ENCODE measurements at places on chromosomes 13 and 19.

- no peak for DNase-seq
Observed at GRCh38 chr19:2426611-2427428, 566 bp downstream of the TIMM13 start.

DNA sequence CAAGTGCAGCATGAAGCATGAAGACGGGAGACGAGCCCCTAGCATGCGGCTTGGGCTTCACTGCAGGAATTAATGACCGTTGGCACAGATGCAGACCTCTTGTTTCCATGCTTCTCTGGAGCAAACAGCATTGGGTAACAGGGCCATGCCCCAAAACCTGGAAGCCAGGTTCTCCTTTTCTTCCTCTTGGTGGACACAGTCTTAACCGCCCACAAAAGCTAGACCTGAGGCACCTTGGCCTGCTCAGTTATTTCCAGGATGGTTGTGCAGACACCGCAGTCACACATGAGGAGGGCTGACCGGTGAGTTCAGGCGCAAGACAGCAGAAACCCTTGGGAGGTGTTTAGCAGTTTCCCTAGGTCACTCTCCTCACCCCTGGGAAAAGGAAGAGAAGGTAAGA is 133.9 kb upstream of the GJB6 start:
- no peak for DNase-seq

GRCh38 chr13:110431425-110432294 is 124.6 kb downstream of the COL4A2 start:
- no peak for DNase-seq

- DNase-seq, result no peak
Observed at GRCh38 chr13:111251646-111252445, 68.6 kb upstream of the TEX29 start.

GRCh38 chr19:3983936-3984583 is 1.2 kb downstream of the EEF2 start:
- no peak for DNase-seq

- no peak for DNase-seq
Observed at GRCh38 chr13:41678848-41679247, 221.5 kb downstream of the RGCC start.

GRCh38 chr13:35648201-35648600 is 171.7 kb upstream of the MAB21L1 start:
- no peak for DNase-seq

DNA sequence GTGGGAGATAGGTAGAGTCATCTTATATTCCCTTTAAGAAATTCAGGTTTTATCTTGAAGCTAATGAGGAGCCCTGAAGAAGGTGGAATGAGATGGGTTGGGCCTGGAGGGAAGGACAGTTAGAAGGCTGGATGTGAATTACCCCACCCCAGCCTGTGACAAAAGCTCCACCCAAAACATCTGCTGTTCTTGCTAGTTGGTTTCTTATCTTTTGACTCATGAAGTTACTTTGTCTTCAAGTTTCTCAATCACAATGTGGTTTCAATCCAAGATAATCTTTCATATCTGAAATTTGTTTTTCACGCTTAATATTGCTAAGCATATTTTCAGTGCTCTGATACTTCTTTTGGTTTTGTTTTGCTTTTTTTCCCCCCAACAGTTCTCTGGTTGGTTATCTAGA is 38.3 kb upstream of the HMGB1 start:
- DNase-seq, result no peak

DNA sequence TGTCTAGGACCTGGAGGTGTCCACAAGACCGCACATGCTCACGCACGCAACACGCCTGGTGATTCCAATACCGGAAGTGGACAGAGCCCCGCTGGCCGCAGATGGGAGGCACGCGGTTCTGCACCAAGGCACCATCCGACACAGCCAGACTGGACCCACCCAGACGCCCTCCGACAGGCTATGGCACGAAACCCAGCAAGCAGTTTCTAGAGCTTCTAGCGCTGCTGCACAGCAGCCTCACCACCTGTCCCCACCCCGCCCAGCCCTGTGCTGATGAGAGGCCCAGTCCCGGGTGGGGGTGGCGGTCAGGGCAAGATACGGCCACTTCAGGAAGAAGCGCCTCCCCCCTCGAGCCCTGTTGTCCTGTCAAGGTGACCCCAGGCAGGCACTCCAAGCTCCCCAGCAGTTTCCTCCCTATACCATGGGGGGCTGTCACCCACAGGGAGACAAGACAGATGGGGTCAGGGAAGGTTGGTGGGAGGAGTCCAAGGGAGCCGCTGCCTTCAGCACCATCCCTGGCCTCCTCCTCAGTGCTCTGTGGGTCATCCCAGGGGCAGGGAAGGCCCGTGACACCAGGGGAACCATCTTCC is 11.3 kb downstream of the LSM4 start:
- DNase-seq, result no peak

GRCh38 chr13:36329361-36329760 is 16.8 kb downstream of the SPART start:
- DNase-seq, result no peak

DNA sequence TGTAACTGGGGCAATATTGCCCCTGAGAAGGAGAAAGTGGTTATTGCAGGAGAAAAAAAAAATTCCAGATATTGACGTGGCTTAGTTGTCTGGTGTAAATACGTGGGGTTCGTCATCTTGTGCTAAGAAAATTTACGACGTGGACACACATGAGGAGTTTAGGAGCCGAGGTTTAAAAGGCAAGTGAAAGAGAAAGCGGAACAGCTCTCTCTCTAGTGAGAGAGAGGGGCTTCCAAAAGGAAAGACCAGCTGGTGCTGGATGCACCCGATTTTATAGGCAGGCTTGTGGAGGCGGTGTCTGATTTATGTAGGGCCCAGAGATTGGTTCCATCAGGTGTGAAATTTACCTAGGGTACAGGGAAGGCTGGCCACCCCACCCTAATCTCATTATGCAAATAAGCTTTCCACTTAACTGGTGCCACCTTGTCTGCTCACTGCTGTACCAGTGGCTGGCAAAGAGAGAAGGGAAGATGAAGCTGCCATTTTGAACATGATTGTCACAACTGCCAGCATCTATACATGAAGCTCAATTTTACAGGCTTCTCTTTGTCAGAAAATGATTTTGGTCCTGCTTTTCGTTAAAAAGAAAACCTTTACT is 845.1 kb downstream of the DACH1 start:
- no peak for DNase-seq

DNA sequence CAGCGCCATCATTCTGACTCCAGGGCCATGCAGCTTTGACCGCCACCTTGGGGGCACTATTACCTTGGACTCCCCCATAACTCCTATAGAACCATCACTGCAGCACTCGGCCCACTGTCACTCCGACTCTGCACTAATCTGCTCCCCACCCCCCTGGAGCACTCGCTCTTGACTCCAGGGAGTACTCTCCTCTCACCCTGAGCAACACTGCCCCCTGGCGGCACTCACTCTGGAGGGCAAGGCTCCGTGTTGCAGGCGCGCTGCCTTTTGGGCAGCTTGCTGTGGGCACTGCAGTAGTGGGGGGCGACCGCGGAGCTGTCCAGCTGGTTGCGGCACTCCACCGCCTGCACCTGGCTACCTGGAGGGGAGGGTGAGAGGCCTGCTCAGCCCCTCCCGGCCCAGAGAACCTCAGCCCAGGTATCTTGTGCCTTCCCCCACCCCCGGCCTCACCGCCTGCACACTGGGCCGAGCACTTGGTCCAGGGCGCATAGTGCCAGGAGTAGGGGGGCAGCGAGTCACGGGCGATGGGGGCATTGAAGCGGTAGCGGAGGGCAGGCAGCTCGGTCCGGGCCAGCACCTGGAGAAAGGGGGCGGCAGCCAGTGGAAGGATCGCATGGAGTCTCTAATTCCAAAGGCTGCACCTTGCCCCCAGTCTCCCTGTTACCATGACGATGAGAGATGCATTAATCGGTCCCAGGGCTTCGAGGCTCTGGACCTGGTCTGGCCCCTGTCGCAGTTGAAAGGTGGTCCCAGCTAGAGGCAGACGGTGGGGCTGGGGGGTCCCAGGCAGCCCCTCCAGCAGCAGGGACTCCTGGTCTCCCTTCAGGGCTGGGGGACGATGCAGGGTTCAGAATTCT is 8.9 kb upstream of the MYO1F start:
- no peak for DNase-seq

GRCh38 chr19:51111606-51112005 is 3.4 kb upstream of the CTU1 start:
- no peak for DNase-seq

- no peak for DNase-seq
Observed at GRCh38 chr19:58366585-58367430, 4.3 kb upstream of the ZNF497 start.

- no peak for DNase-seq
Observed at GRCh38 chr13:48776401-48776800, 122.7 kb downstream of the CYSLTR2 start.

DNA sequence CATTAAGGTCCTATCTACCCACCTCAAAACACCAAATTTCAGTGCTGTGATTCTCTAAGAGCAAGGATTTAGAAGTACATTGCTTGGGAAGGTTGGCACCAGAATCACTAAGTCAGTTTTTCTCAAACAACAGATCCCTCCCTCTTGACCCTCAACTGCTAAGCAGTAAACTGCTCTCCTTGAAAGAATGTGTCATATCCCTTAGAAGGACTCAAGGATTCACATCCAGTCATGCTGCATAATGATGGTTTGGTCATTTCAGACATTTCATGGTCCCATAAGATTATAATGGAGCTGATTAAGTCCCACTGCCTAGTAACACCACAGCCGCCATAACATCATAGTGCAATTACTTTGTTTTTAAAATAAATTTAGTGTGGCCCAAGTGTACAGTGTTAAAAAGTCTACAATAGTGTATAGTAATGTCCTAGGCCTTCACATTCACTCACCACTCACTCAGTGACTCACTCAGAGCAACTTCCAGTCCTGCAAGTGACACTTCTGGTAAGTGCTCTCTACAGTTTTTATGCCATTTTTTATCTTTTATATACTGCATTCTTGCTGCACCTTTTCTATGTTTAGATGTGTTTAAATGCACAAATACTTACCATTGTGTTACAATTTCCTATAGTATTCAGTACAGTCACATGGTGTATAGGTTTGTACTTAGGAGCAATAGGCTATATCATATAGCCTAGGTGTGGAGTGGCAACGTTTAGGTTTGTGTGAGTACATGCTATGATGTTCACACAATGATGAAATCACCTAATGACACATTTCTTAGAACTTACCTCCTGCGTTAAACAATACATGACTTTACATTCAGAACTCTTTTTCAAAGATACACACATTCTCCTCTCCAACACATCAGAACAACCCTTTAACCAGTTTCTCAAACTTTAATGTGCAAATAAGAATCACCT is 15.7 kb upstream of the CCDC169 start:
- no peak for DNase-seq

DNA sequence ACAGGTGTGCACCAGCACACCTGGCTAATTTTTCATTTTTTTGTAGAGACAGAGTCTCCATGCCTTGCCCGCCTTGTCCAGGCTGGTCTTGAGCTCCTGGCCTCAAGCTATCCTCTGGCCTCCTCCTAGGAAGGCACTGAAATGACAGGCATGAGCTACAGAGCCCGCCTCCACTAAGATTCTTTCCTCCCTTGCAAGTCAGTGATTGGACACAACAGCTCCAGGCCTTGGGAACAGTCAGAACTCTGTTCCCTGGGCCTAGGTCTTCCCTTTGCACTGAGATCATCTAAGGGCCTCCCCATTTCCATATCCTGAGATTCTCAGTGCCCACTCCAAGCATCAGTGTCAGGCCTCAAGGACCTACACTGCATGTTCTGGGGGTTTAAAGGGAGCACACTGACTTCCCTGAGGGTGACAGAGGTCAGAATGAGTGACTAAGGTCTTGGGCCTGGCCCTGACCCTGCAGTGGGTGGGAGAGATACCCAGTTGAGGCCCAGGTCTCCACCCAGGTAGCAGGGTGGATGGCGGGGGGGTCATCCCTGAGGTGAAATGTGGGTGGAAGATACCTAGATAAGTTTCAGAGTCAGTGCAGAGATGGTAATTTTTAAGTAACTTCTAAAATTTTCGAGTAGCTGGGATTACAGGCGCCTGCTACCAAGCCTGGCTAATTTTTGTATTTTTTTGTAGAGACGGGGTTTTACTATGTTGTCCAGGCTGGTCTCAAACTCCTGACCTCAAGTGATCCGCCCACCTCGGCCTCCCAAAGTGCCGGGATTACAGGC is 17.3 kb upstream of the ERCC1 start:
- no peak for DNase-seq

- DNase-seq, result no peak
Observed at GRCh38 chr13:103210348-103210747, 144.1 kb upstream of the SLC10A2 start.

DNA sequence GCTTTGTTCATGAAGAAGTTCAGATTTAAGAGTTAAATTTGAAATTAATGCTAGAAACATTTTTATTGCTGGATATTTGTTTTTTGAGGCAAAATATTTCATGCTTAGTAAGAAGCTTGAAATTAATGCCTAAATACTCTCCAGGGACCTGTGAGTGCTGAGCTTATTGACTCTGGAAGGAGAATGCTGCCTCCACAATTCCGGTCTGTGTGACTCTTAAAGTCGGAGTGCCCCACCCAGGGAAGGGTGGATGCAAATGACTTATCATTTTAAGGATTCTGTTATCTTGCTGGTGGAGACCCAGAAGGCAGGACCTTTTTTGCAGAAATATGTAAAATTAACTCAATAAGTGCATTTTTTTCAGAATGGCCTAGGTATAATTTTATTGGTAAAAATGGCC is 143.8 kb upstream of the RXFP2 start:
- no peak for DNase-seq

DNA sequence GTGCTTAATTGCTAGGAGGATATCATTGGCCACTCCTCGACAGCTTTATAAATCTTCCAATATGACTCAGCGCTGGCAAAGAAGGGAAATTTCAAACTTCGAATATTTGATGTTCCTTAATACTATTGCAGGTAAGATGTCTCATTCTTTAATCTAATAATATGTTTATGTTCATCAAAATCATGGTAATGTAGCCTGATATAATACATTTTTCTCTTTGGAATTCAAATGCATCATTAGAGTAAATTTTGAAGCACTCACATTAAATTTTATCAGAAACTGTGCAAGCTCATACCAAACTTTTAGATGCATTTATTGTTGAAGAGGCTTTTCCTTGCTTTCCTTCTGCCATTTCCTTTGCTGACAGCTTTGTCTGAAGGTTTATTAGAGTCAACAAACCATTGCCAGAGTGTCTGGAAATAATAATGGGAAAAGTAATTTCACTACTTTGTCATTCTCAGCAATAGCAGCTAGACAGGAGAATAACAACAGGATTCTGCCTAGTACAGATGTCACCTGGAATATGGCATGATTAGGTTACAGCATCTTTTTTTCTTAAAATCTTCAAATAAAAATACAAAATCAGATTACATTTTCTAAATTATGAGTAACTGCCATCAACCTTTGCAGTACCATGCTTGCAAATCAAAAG is 78.6 kb upstream of the MAB21L1 start:
- no peak for DNase-seq

- no peak for DNase-seq
Observed at GRCh38 chr19:38707512-38708114, 36.7 kb downstream of the CAPN12 start.

GRCh38 chr13:49904729-49905456 is 31.2 kb downstream of the SPRYD7 start:
- DNase-seq, result no peak

DNA sequence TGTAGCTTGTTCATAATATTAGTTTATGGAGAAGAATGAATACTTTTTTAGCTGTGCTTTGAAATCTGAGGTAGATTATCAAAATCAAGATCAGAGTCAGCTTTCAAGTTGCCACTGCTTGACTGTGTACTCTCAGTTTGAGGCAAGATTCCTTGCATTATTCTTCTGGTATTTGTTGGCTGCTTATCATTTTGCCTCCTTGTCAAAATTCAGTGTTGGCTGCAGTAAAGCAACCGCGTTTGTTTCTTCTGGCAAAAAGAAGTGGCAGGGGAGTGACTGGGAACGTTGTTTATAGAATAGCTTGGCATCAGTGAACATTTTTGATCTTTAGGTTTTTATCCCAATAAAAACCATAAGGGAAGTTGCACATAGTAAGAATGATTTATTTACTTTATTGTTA is 419.3 kb upstream of the GPC6 start:
- no peak for DNase-seq

All from T-helper 1 cell (primary cell).